Caudate nucleus (tissue), 63 donors: ENCODE measurements at places on chromosomes 13 and 19.

DNA sequence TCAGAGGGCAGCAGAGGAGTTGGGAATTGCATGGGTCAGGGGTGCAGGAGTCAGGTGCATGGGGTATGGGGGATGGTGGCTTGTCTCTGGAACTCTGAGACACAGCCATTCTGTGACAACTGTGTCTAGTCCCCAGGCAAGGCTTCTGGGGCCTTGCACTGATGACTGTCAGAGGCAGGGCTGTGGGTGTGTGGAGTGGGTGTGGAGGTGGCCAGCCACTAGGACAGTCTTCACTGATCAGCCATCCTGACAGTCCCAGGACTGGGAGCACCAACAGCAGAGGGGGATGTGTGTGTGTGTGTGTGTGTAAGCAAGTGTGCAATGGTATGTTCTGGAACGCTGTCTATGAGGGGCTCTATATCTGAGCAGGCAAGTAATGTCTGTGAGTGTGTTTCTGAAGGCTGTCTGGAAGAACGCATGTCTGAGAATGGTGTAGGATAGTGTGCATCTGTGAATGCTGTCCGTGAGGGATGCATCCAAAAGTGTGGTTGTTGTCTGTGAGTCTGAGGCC is 5.4 kb downstream of the NUMBL start:
- no peak for DNase-seq

- no peak for DNase-seq
Measured at GRCh38 chr19:2059422-2060201, 8.6 kb upstream of the MKNK2 start.

DNA sequence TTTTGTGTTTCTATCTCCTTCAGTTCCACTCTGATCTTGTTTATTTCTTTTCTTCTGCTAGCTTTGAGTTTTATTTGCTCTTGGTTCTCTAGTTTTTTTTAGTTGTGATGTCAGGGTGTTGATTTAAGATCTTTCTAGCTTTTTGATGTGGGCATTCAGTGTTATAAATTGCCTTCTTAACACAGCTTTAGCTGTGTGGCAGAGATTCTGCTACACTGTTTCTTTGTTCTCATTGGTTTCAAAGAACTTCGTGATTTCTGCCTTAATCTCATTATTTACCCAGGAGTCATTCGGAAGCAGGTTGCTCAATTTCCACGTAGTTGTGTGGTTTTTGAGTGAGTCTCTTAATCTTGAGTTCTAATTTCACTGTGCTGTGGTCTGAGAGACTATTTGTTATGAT is 251.7 kb upstream of the HTR2A start:
- no peak for DNase-seq

- DNase-seq: no peak
Measured at GRCh38 chr13:28485551-28485950, 9.4 kb downstream of the FLT1 start.

GRCh38 chr19:38043649-38044144 is 136.7 kb downstream of the SIPA1L3 start:
- DNase-seq: no peak
